ENCODE measurements at places on chromosomes 4 and X.
A peak's percentile ranks its signal among the peaks of the same experiment; 100 is the strongest.

DNA sequence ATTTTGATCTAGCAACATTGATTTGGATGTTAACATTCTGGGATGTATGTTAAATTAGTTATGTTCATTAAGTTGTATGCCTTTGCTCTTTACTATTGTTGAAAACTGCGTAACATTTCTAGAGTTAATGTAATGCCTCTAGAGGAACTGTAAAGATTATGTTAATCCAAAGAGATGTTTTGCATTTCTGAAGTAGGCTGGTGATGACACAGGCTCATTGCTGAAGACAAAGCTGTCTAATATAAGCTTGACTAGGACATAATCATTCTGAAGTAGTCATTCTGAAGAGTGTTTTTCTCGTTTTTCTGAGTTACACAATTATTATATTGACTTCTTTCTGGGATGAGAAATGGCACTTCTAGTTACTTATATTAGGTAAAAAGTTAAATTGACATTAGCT lies 72.9 kb downstream of the LRP2BP start:
- no peak for DNase-seq

DNA sequence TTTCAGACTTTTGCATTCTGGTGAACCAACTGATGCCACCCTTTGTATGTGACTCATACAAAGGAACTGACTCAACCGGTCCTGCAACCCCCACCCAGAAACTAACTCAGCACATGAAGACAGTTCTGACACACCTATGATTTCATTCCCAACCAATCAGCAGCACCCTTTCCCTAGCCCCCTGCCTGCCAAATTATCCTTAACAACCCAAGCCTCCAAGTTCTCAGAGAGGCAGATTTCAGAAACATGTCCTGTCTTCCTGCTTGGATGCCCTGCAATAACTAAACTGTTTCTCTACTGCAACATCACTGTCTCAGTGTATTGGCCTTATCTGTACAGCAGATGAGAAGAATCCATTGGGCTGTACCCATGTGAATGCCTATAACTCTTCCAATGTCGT lies 284.7 kb downstream of the CAMK2D start:
- DNase-seq: no peak

DNA sequence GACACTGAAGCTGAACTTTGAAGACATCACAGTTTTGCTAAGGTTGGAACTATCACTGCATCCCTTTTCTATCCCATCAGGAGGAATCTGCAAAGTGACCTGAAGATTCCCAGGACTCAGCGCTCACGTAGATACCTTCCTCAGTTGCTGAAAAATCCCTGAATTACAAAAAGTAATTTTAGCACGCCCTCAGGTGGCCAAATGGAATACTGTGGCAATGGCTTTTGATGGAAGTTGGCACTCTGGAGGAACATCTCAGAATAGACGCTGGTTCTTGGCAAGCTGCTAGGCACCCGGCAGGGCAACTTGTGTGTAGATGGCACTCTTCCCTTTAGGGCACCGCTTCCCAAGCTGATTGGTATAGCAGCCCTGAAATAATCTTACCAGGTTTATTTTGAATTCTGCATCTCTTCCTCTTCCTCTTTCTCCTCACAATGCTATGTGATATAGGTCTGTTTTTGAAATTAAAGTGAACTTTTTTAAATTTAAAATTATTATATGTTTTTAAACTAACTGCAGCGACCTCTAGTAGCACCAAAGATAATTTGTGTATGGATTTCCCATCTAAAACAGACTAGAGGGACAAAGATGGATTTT lies 16.3 kb upstream of the ESX1 start:
- DNase-seq: no peak

- no peak for DNase-seq
Measured at GRCh38 chr4:100936661-100937375, 410.5 kb downstream of the PPP3CA start.

GRCh38 chr4:105092768-105093167 lies 53.9 kb upstream of the TET2 start:
- no peak for DNase-seq

- DNase-seq: no peak
Measured at GRCh38 chrX:153608376-153608775, 9.4 kb upstream of the CCNQ start.

GRCh38 chr4:13430834-13431568 lies 53.1 kb downstream of the RAB28 start:
- no peak for DNase-seq

DNA sequence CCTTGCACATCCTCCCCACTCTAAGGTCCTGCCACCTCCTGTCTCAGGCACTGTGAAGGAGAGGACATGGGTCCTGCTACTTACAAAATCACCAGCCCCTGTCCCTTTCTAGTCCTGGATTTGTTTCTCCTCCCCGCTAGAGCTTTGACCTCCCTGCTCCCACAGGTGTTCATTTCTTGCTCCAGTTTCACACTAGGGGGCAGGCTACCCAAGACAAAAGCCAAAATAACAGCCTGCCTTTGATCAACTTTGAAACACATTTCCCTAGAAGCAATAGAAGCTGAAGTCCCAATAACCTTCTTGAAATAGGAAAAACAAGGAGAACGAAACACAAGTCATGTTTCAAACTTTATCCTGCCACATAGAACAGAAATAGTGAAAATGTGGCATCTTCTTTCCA lies 164.4 kb downstream of the QDPR start:
- DNase-seq: peak; percentile 6

GRCh38 chr4:162557516-162558106 lies 393.8 kb upstream of the FSTL5 start:
- DNase-seq: no peak

DNA sequence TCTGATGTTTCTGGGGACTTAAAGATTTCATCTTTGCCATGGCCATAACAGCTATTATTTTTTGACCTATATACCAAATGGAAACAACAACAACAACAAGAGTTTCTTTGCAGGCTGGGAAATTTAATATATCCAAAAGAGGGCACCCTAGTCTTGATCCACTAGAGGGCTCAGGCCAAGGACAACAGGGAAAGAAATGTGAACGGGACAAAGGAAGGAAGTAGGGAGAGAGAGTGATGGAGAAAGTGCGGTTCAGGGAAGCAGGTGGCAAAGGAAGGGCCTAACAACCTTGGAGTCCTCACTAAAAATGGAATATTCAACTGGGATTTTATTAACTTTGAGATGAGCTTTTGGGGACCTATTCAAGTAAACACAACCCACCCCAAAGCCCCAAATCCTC lies 67.8 kb upstream of the SCML1 start:
- DNase-seq: no peak

GRCh38 chrX:1946974-1947373 lies 332.1 kb downstream of the ASMT start:
- no peak for DNase-seq

GRCh38 chr4:21898101-21898500 lies 50.5 kb downstream of the KCNIP4 start:
- DNase-seq: no peak

- DNase-seq: peak; percentile 10
Measured at GRCh38 chrX:136694431-136695087, 46.6 kb downstream of the CD40LG start.

- DNase-seq: no peak
Measured at GRCh38 chrX:11778230-11778629, 20.2 kb downstream of the MSL3 start.

- no peak for DNase-seq
Measured at GRCh38 chr4:6591313-6591712, 16.3 kb downstream of the MAN2B2 start.

DNA sequence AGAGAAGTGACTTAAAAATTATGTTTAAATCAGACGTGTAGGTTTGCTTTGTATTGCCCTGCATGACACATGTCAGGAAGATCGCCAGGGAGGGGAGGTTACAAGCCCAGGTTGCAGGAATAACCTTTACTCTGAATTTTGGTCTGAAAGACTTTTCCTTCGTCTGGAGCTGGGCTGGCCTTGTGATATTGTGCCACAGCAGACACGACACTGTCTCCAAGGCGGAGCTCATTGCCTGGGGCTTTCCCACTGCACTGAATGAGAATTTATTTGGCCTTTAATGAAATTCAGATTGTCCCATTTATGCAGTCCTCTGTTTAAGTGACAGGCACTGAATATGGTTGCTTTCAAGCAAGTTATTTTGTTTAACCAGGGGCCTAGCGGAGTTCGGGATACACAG lies 45.1 kb downstream of the RHOH start:
- DNase-seq: no peak

DNA sequence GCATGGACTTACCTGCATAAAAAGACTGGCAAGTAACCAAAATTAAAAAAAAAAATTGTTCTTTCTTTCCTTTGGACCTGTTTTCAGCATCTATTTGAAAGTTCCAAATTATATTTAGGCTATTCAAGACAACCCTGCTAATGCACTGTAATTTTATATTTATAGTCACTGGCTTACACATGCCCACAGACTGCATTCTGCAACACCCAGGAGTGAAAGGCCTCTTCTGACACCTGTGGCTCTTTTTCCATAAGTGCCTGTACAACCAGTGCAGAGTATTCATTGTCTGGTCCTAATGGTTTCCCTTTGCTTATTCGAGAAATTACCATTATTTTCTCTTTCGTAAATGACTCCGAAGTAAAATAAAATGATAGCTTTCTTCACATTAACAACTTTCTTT lies 143.3 kb downstream of the RNF150 start:
- DNase-seq: no peak

- no peak for DNase-seq
Measured at GRCh38 chr4:174016251-174016650, 267.2 kb downstream of the FBXO8 start.

GRCh38 chr4:154577324-154577723 lies 13.2 kb downstream of the FGA start:
- no peak for DNase-seq

GRCh38 chr4:143241892-143242291 lies 57.2 kb downstream of the USP38 start:
- DNase-seq: no peak

DNA sequence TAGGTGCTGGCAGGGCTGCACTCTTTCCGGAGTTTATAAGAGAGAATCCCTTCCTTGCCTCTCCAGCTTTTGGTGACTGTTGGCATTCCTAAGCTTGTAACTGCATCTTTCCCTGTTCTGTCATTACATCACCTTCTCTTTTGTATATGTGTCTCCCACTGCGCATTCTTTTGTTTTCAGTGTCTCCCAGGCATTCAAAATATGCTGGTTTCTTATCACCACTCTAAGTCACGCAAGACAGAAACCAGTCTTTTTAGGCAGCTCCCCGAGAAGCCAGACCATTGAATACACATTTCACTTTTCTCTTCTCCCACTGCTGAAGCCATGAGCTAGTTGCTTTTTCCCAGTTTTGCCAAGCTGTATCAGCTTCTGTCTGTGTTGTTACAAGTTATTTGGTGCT lies 71.0 kb downstream of the LAS1L start:
- no peak for DNase-seq

- DNase-seq: peak; percentile 37
Measured at GRCh38 chr4:165464813-165465381, 86.1 kb downstream of the CPE start.

- DNase-seq: peak; percentile 82
Measured at GRCh38 chrX:141176586-141177451, at the start of gene LDOC1. TSS of gene LDOC1 (minus strand) at chrX:141177129. CDS start at chrX:141177021, 108 bp downstream.

DNA sequence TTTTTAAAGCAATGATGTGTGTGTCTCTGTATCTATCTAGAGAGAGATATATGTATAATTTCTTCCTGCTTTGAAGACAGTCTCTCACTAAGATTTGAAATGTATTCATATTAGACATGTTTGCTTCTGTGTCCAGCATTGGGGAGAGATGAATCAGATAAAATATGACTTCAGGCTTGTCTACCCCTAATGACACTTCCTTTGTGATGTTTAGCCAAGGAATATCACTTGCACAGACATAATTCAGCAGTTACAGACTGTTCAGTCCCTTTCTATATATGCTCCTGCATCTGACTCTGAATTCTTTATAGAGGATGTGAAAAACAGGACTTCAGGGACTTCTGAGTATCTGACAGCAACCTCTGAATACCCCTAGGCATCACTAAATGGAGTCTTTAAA lies 158.4 kb downstream of the DCLK2 start:
- DNase-seq: no peak

GRCh38 chr4:6118201-6118600 lies 82.1 kb downstream of the JAKMIP1 start:
- no peak for DNase-seq

DNA sequence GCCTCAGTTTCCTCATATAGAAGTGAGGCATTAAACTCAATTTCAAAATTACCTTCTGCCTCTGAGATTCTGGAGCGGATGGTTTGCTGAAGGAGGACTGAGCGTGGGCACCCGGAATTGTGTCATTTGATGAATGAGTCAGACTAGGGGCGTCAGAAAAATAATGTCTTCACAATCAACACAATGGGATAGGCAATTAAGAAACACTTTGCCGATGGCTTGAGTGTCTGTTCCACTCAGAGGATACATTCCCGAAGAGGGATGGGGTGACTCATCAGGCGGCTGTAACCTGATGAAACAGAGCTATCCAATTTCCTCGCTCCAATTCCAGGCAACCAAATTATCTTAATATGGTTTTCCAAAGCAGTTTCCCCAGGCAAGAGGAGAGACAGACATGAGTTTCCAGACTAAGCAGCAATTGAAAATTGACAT lies 1.2 kb upstream of the CHRNA9 start:
- peak; percentile 38 for DNase-seq

GRCh38 chr4:159767406-159767805 lies 664.5 kb downstream of the RAPGEF2 start:
- no peak for DNase-seq

GRCh38 chr4:33940281-33940680 lies 2304.0 kb downstream of the ARAP2 start:
- DNase-seq: no peak

DNA sequence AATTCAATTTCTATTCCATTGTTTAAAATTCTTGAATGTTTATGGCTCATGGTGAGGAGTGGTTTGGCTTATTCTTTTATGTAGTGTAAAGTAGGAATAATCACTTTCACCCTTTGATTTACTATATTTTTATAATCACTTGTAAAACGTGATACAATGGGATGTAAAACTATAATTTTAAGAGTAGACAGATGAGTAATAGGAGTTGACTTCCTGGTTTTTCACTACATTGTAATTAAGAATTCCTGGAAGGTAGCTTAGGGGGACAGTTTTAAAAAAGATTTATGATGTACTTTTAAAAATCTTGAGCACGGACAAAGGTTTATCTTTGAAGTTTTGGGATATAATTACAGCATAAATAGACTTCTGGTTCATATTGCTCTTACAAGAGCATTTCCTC lies 65.3 kb downstream of the PDGFC start:
- no peak for DNase-seq

DNA sequence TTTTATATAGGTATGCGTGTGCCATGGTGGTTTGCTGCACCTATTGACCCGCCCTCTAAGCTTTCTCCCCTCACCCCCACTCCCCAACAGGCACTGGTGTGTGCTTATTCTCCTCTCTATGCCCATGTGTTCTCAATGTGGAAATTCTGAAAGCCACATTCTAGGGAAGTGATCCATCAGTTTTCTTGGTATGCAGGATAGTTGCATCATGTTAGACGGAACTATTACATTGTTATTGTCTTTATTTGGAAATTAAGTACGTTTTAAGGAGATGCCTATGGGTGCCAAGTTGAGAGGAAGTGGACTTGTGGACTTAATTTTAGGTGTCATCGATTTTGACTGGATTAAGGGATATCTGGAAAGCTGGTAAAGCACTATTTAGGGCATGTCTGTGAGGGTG lies 204.6 kb downstream of the RBM46 start:
- DNase-seq: no peak

Data from SJCRH30 (cell line).